Epithelial cell of prostate (primary cell): ENCODE measurements at places on chromosomes 13 and 19.

GRCh38 chr13:113945857-113946408 is 27.9 kb downstream of the C13orf46 start:
- no peak for DNase-seq

DNA sequence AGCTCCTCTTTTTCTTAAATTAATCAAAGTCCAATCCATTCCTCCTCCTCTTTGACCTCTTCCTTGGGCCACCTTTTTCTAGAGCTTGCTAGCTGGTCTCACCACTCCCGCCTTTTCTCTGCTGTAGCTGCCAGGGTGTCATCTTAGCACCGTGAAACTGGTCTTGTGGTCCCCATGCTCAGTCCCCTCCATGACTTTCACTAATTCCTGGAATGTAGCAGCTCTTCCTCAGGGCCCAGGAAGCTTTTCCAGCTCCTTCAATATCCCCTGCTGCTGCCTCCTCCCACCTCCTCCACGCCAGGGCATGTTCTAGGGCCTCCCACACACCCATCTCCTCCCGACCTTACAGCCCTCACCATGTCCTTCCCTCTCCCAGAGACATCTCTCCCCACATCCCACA is 222.2 kb downstream of the MYO16 start:
- DNase-seq, result no peak

GRCh38 chr13:51336746-51337145 is 2.7 kb upstream of the SERPINE3 start:
- DNase-seq, result no peak

DNA sequence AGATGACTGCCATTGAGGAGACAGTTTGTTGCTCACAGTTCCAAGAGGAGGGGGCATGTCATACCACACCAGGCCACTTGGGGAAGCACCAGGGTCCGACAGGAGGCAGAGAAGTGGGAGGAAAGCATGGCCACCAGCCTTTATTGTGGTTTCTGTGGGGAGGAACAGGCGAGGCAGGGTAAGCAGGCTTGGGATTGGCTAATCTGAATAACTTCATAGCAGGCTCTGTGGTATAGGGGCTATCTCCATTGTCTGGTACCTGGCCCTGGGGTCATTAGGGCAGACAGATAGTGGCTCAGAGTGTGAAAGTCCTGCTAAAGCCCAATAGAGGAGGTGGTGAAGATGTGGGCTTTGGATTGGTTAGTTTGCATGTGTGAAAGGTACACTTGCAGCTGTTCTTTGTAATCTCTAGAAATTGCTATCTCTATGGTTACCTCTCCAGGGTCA is 35.5 kb downstream of the CBY2 start:
- no peak for DNase-seq

GRCh38 chr13:49330546-49330864 is 82.8 kb downstream of the CDADC1 start:
- no peak for DNase-seq

- DNase-seq, result no peak
Measured at GRCh38 chr13:105740739-105741138, 794.7 kb downstream of the EFNB2 start.

DNA sequence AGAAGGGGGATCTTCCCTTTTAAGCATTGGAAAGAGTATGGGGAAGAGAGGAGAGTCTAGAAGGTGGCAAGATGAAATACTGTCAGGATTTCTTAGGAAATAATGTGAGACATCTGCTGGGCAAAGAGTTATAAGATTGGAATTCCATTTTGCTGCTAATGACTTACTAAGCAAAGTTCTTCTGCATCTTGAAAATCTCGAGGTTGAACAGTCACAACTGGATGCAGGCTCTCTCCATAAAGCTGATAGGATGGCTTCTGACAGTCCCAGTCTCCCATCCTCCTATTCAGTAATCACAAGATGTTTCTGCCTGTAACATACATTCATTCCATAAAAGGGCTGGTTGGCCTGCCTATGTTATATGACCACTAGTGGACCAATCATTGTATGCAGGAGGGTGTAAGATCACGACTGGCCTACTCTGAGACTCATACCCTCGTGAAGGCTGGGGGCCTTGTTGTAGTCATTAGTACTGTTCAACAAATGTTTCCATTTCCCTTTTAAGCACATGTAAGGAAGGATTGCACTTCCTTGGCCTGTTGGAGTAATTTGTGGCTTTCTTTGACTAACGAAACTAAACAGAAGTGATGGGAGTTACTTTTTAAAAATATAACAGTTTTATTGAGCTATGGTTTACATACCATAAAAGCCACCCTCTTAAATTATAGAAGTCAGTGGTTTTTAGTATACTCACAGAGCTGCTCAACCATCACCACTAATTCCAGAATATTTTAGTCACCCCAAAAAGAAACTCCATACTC is 45.0 kb upstream of the TDRD3 start:
- DNase-seq, result no peak

GRCh38 chr13:99282264-99283231 is 24.4 kb upstream of the GPR18 start:
- DNase-seq, result no peak

DNA sequence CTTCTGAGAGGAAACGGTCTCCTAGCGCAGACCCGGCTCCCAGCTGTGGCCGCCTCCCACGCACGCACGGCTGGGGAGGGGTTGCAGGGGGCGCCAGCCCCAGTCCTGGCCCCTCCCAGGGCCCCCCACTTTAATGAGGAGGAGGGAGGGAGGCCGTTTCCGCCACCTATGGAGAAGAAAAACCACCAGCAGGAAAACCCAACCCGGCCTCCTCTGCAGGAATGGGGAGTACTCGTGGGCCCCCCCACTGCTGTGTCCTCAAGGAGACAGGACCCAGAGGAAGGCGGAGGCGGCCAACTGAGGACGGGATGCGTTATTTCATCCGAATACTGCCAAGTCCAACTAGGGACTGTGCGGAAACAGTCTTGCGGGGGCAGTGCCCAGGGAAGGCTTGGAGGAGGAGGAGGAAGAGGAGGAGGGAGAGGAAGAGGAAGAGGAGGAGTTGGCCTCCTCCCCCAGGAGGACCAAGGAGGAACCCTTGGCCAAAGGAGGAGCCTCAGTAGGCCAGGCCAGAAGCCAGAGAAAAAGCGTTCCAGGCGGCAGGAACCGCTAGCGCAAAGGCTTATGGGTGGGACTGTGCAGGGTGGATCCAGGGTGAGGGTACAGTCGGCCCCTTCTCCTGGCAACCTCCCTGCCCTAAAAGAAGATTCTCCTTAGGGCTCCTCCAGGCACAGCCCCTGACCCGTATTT is 3.9 kb upstream of the SSBP4 start:
- DNase-seq, result no peak

- DNase-seq, result no peak
Measured at GRCh38 chr19:33804021-33804799, 7.5 kb downstream of the KCTD15 start.

GRCh38 chr19:14405380-14405757 is 13.8 kb downstream of the DDX39A start:
- no peak for DNase-seq

- no peak for DNase-seq
Measured at GRCh38 chr19:14322889-14323463, 58.3 kb upstream of the ADGRE5 start.

DNA sequence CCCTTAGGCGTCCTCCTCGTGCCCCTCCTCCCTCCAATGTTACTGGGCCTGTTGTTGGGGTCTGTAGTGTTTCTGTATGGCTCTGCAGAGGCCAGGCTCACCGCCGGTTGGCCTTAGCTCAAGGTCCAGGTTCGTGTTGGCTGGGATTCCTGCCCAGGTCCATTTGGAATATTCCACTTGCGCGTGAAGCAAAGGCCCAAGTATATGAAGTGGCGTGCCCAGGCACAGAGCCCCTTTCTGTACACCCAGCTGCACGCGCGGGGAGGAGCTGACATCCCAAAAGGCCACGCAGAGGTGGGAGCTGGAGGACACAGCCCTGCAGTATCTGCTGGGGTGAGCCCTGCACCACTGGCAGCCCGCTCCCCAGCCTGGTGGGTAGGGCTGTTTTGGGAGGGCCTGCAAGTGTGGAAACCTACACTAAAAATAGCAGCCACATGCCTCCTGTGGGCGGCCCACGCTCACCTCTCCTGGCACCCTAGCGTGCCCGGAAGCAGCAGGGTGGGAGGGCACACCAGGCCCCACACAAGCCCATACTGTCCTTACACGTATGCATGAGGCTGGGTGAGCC is 30.2 kb downstream of the CRTC1 start:
- DNase-seq, result no peak

GRCh38 chr13:72397265-72397664 is 330.2 kb downstream of the MZT1 start:
- no peak for DNase-seq

- no peak for DNase-seq
Measured at GRCh38 chr19:23318143-23318542, 67.9 kb upstream of the ZNF724 start.
